ENCODE measurements at places on chromosomes 5 and 9.

- DNase-seq, result no peak
Measured at GRCh38 chr5:16654647-16655334, 38.0 kb upstream of the RETREG1 start.

DNA sequence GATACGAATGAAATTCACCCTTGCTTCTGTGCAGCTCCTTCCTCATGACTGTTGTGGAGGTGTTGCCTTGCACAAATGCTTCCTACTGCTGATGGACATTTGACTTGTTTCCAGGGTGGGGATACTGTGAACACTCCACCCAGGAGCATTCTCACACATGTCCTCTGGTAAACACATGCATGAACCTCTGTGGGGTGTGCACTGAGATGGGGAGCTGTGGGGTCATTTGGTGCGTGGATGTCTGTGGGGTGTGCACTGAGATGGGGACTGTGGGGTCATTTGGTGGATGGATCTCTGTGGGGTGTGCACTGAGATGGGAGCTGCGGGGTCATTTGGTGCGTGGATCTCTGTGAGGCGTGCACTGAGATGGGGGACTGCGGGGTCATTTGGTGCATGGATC, 72.9 kb upstream of the IRX4 start:
- DNase-seq, result no peak

- no peak for DNase-seq
Measured at GRCh38 chr5:66992547-66992946, 204.1 kb downstream of the CD180 start.

DNA sequence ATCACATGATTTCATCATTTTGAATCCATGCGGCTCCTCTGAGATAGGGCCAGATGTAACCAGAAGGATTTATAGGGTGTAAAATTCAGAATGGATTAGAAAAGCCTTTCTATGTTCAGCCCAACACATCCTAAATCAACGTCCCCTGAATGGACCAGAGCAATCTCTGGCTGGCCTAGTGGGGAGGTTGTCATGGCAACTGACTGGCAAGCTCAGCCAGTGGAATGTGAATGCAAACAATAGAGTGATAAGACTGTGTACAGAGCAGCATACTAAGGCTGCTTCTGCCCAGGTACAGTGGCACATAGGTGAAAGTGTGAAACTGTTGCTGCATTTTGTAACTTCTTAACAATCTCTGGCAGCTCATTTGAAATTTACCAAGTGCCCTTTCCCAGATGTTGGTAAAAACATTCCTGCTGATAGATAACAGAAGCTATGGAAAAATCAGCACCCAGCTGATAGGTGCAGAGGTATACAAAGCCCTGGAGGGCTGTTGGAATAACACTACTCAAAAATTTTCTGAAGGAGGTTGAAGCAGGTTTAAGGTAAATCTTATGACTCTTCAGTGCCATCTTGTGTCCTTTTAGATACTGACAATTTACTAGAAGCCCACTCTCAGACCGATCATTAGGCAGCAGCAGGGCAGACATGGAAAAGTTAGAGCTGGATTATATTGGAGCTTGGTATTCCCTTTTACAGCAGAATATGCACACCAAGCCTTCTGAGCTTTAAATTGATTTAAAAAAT, 267.2 kb downstream of the RAB3C start:
- DNase-seq, result no peak

DNA sequence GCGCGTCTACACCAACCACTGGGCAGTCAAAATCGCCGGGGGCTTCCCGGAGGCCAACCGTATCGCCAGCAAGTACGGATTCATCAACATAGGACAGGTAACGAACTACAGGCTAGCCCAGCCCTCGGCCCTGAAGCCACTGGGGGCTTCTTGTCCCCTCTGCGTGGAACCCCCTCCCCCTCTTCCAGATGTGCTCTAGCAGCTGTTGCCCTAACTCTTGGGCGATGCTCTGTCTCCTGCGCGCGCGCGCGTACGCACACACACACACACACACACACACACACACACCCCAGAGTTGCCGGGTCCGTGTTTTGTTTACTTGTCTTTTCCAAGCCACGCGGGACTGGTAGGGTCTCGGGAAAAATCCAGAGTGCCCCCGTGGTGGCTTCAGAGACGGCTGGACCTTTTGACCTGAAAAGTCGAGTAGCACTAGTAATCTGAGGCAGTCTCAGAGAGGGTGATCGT, 836 bp downstream of the PCSK5 start:
- DNase-seq, result peak; percentile 47

DNA sequence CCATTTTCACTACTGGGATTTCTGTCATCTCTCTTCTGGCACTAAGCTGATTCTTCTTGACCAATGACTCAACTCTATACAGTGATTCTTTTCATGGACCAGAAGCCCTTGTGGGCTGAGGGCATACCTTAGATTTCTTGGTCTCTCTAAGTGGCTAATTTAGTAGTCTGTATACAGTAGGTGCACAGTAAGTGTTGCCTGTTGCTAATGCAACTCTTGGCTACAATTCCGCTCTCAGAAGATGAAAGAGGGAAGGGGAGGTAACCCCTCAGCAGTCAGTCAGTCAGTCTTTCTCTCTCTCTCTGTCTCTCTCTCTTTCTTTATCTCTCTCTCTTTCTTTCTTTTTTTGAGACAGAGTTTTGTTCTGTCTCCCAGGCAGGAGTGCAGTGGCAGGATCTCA, 115.1 kb upstream of the PANK3 start:
- DNase-seq, result no peak

GRCh38 chr5:129569295-129569694, 109.2 kb downstream of the ADAMTS19 start:
- no peak for DNase-seq

GRCh38 chr5:127696683-127697082, 6.5 kb upstream of the CCDC192 start:
- DNase-seq, result no peak

- no peak for DNase-seq
Measured at GRCh38 chr5:173468821-173469251, 140.6 kb upstream of the STC2 start.

DNA sequence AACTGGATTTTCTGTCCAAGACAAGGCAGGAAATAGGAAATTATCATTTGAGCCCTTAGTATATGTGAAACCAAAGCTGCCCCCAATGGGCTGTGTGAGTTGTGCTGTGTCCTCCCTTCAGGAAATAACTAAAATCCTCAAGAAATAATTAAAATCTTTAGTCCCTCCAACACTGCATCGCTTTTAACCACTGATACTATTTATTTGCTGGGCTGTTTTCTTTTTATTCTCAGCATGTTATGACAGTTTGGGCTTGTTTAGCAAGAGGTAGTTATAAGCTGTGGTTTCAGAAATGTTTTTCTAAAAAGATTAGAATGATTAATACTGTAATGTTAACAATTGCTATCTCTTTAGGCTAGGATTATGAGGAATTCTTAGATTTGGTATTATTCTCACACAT, 187.0 kb upstream of the KCNN2 start:
- no peak for DNase-seq

Data from uterus (tissue), 4 donors.